ENCODE measurements at places on chromosomes 12 and 14. TPM values are rescaled to one million over a fixed set of nuclear protein-coding genes. Genes with fewer than 3 reads are reported as not detected.

FGD4 gene
- total RNA-seq: 0.31 TPM

HOXC11 gene
- total RNA-seq: not detected

B4GALNT3 gene
- total RNA-seq: 20.6 TPM

TCP11L2 gene
- 5.8 TPM for total RNA-seq

UBE2N gene
- total RNA-seq: 213 TPM

DNA sequence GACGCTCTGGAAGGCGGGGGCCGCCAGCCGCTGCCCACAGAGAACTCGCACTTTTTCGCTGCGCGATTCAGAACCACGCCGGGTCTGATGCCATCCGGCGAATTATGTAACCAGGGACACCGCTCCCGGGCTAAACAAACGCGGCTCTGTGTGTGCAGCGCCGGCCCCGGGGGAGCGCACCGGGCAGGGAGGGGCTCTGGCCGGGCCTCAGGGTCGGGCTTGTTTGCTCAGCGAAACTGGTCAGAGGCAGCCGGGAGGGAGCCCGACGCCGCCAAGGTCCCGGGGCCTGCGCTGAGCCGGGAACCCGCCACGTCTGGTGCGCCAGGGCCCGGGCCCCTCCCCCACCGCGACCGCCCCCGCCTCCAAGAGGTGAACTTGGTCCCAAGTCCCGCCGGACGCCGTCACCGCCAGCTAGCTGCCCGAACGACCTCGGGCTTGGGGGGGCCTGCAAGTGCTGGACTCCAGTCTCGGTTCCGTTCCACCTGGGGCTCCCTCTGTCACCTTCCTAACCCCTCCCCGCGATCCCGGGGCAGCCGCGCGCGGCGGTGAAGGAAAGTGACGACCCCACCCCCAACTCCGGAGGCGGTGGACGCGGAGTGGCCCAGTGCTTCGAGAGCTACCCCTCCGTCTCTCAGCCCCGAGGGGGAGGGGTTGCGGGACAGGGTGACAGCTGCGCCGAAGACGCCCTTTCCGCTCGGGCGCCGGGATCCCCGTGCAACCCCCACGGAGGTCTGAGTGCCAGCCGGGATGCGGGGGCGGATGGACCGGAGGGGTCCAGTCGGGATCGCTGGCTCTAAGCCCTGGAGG, 848 bp downstream of the CTDSP2 start:
- no peak overlapping the region for H3K27ac ChIP-seq
- H3K27me3 ChIP-seq: peaks cover under 1% of the 10 kb centered on the region
- H3K4me3 ChIP-seq: peak overlapping the region; percentile 86
- peaks cover 43% of the 10 kb centered on the region for H3K4me1 ChIP-seq
- no peaks in the 10 kb centered on the region for H3K36me3 ChIP-seq

DNA sequence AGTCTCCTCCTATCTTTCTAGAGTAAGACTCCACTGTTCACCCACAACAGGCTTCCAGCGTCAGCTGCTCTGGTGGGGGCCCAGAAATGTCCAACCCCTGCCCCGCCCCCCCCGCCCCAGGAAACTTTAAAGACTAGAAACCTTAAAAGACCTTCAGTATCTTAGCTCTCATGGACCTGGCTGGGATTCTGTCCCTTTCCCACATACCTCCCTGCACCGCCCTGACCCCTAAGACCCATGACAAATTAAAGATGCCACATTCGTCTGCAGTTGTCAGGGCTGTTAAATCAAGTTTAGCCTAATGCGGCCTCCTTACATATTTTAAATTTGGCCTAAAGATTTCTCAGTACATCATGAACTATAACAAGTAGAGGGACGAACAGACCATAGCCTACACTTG, 10.0 kb upstream of the SERPINA10 start:
- peaks cover 5% of the 10 kb centered on the region for H3K27me3 ChIP-seq
- peaks cover 8% of the 10 kb centered on the region for H3K4me1 ChIP-seq
- no peak overlapping the region for H3K4me3 ChIP-seq
- peaks cover 9% of the 10 kb centered on the region for H3K36me3 ChIP-seq
- no peak overlapping the region for H3K27ac ChIP-seq
- no peak for DNase-seq

GRCh38 chr12:3421191-3421978, 69.6 kb upstream of the PRMT8 start:
- no peaks in the 10 kb centered on the region for H3K36me3 ChIP-seq
- no peaks in the 10 kb centered on the region for H3K4me1 ChIP-seq
- no peak overlapping the region for H3K4me3 ChIP-seq
- no peak for DNase-seq

DNA sequence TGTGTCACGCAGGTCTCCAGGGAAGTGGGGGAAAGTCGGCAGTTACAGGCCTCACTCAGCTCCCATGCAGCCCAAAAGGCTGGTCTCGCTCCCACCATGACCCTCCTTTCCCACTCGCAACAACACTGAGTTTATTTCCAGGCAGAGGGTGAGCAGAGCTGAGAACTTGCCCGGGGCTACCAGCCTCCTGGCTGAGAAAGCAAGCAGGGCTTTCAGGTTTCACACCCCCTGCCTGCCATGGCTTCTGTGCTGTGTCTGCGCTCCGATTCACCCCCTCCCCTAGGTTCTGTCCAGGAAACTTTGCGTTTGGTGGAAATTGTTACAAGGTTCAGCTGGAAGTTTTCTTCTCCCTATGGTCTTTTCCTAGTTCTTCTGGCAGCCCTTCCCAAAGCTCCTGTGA, 17.1 kb downstream of the OR10G2 start:
- H3K27me3 ChIP-seq: peaks cover 28% of the 10 kb centered on the region
- no peaks in the 10 kb centered on the region for H3K36me3 ChIP-seq
- no peak for DNase-seq
- H3K27ac ChIP-seq: no peak overlapping the region

- H3K4me1 ChIP-seq: no peaks in the 10 kb centered on the region
- H3K27me3 ChIP-seq: no peaks in the 10 kb centered on the region
- no peak overlapping the region for H3K27ac ChIP-seq
- no peak overlapping the region for H3K4me3 ChIP-seq
- no peaks in the 10 kb centered on the region for H3K36me3 ChIP-seq
- no peak for DNase-seq
Observed at GRCh38 chr12:40827683-40828592, 135.7 kb downstream of the CNTN1 start.

DNA sequence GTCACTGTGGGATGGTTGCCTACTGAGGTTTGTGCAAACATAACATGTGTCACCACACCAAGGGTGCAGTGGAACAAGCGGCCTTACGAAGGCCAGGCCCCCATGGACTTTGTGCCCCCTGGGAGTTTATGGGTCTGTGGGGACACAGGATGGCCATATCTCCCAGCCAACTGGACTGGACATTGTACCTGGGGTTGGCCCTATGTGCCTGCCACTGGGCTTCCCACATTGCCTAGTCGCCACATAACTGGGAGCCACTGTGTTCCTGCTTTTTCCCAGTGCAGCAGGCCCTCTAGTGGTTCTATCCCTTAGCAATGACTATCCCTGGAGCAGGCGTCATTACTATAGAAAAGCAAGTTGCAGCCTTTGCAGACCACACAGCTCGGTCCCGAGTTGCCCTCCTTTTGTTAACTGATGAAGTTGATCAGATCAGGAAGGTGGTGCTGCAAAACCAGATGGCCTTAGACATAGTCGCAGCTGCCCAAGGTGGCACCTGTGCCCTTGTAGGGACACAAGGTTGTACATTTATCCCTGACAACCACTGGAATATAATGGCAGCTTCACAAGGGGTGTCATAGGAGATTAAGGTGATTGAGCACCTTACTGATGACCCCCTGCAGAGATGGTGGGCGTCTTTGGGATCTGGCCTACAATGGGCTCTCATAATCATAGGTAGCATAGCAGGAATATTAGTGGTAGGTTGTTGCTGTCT, 15.2 kb upstream of the RNASE12 start:
- no peak for DNase-seq
- H3K4me1 ChIP-seq: no peaks in the 10 kb centered on the region

GRCh38 chr12:122079532-122080081, 1.1 kb downstream of the MLXIP start:
- H3K36me3 ChIP-seq: no peaks in the 10 kb centered on the region
- H3K4me1 ChIP-seq: peaks cover 45% of the 10 kb centered on the region
- no peaks in the 10 kb centered on the region for H3K27me3 ChIP-seq
- peak overlapping the region; percentile 75 for H3K27ac ChIP-seq
- DNase-seq: no peak

- no peaks in the 10 kb centered on the region for H3K4me1 ChIP-seq
- DNase-seq: no peak
- H3K4me3 ChIP-seq: no peak overlapping the region
- no peaks in the 10 kb centered on the region for H3K36me3 ChIP-seq
- H3K27ac ChIP-seq: no peak overlapping the region
Observed at GRCh38 chr12:110176745-110177144, 52.6 kb downstream of the IFT81 start.

- peak overlapping the region; percentile 9 for H3K27ac ChIP-seq
- DNase-seq: no peak
- H3K4me1 ChIP-seq: peaks cover 23% of the 10 kb centered on the region
- no peaks in the 10 kb centered on the region for H3K27me3 ChIP-seq
Observed at GRCh38 chr14:105476831-105477659, 2.4 kb downstream of the CRIP2 start.

- H3K36me3 ChIP-seq: no peaks in the 10 kb centered on the region
- DNase-seq: no peak
- no peak overlapping the region for H3K27ac ChIP-seq
- H3K27me3 ChIP-seq: no peaks in the 10 kb centered on the region
Observed at GRCh38 chr12:117148642-117149041, 41.6 kb downstream of the FBXO21 start.

DNA sequence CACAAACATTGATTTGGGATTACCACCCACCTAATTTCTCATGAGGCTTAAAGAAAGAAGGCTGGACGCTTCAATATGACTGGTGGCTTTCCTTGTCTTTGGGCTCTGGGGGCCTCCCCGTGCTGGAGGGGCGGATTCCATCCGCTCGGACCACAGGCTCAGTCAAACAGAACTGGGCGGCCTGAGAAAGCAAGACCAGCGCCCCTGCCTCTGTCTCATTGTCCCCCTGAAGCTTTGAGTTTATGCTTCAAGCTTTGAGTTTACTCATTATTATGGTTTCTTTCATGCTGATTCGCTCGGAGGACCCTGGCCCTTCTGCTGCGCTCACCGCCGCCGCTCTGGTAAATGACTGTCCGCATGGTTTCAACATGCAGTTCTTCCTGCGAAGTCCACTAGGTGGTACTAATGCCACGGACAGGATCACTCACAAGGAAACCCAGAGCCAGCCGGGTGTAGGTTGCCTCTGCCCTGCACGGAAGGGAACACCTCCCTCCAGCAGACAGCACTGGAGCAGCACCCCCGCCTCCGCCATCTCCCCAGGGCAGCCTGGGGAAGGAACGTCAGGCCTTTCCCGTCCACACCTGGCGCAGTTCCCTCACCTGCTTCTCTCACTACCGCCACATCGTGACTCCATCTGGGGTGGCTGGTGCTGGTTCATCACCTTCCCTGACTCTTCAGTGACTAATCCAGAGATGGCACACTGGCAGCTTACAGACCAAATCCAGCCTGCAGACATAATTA, 13.2 kb upstream of the TIGAR start:
- H3K4me3 ChIP-seq: no peak overlapping the region
- H3K4me1 ChIP-seq: peaks cover 37% of the 10 kb centered on the region
- H3K27ac ChIP-seq: no peak overlapping the region
- no peaks in the 10 kb centered on the region for H3K27me3 ChIP-seq
- peaks cover 22% of the 10 kb centered on the region for H3K36me3 ChIP-seq
- no peak for DNase-seq

All from natural killer cell treated with Interleukin-12 subunit alpha and Interleukin-12 subunit beta and Interleukin-15 and Interleukin-18, amount 100 ng/mL, for 72 hours (primary cell).